Posterior cingulate gyrus (tissue), 11 donors: ENCODE measurements at places on chromosomes 2 and 18.

- no peak for DNase-seq
These were observed 99.7 kb downstream of the MEP1B start for GRCh38 chr18:32289483-32290075.

DNA sequence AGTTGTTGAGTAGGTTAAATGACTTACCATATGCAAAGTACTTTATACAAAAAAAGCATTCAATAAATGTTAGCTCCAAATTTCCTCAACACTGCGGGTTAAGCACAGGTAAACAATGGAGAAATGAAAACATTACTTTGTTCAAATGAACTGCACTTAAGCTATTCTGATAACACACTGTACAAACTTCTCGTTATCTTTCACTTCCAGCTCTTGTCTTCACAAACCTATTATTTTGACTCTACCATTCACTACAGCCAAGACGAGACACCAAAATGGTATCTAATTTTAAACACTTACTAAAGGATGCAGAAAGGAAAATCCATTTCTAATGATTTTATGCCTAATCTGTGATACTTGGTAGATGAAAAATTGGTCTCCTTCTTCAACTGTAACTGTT is 43.8 kb downstream of the SLC40A1 start:
- DNase-seq, result no peak

DNA sequence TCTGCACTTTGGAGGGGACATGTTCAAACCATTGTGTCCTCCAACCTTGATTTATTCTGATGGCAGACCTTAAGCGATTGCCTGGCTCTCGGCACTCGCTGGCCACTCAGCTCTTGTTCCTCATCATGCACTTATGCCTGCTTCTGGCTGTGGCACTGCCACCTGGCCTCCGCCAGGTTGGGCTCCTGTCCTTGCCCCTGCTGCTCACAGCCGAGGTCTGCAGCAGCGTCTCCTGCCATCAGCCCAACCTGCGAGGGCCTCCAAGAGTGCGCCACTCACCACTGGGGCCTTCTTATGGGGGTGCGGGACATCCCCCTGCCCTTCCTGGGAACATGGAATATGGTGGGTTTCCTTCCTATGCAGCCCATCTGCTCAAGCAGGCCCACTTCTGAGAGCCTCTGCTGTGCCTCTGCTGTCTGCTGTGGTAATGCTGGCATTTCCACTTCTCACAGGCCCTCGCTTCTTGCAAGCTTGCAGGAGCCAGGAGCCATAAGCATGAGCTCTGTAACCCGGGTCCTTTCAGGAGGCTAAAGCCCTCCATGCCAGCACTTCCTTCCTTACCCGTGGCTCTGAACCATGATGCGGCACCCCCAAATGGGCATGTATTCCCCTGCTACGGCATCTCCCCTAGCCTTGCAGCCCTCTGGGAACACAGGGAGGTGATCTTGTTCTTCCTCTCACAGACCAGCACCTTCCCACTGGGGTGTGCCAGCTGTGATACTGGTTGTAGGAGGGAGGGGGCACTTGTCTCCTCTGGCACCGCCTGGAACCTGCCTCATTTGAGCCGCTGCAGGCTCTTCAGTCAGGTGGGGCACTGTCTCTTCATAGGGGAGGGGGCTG is 58.6 kb upstream of the HS6ST1 start:
- no peak for DNase-seq

GRCh38 chr2:70790136-70790828 is at the start of gene FIGLA:
Gene FIGLA (minus strand): TSS chr2:70790643. CDS start chr2:70790638, 5 bp downstream.
- no peak for DNase-seq
